Naive thymus-derived CD4-positive, alpha-beta T cell (primary cell): ENCODE measurements at places on chromosomes 2 and 18. TPM values are rescaled to one million over a fixed set of nuclear protein-coding genes. Genes with fewer than 3 reads are reported as not detected.

UGT1A4 gene
- total RNA-seq = not detected in 2 replicates

GRCh38 chr18:45249246-45249661, 366.0 kb upstream of the SLC14A2 start:
- no peak overlapping the region for H3K27ac ChIP-seq
- no peaks in the 10 kb centered on the region for H3K27me3 ChIP-seq
- no peaks in the 10 kb centered on the region for H3K36me3 ChIP-seq
- H3K4me3 ChIP-seq = no peak overlapping the region

CD207 gene
- total RNA-seq = not detected

DNA sequence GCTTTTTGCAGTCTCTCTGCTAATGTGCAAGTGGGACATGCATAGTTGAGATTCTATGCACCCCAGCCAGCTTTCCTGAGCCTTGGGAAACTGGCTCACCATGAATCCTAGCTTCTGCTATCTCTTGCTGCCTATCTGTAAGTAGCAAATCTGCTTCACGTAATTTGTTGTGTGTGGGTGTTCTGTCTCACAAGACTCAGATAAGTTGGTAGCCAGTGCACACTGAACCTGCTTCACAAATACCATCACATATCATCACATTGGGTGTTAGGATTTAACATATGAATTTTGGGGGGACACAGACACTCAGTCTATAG, 13.9 kb upstream of the VRK2 start:
- no peak overlapping the region for H3K27ac ChIP-seq
- H3K4me3 ChIP-seq = no peak overlapping the region
- no peaks in the 10 kb centered on the region for H3K4me1 ChIP-seq
- H3K27me3 ChIP-seq = no peaks in the 10 kb centered on the region

DNA sequence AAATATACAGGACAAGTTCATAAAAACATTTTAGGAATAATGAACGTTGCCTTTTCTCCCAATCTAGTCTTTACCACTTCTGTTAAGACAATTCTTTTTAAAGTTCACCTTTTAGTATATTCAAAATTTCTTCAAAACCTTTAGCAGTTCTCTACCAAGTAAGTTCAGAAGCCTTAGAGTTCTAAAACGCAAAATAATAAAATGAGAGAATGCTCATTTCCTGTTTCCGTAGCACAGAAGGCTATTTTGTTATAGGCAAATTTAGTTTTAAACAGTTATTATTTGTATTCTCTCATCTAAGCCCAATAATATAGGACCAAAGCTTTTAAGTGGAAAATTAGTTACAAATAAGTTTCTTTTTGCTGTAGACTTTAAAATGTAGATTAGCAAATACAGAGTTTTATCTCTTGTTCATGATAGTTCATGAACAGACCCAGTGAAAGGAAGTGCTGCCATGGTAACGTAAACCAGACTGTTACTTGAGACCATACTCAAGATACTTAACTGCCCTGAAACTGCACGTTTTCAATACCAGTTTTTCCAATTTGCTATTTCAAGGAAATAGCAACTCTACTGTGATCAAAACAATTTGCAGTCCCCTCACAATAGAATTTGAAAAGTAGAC, 173.1 kb upstream of the STON1 start:
- H3K27ac ChIP-seq = peak overlapping the region; percentile 72
- H3K27me3 ChIP-seq = no peaks in the 10 kb centered on the region
- peaks cover 5% of the 10 kb centered on the region for H3K36me3 ChIP-seq
- DNase-seq = peak; percentile 68
- peak overlapping the region; percentile 0 for H3K4me3 ChIP-seq

DNA sequence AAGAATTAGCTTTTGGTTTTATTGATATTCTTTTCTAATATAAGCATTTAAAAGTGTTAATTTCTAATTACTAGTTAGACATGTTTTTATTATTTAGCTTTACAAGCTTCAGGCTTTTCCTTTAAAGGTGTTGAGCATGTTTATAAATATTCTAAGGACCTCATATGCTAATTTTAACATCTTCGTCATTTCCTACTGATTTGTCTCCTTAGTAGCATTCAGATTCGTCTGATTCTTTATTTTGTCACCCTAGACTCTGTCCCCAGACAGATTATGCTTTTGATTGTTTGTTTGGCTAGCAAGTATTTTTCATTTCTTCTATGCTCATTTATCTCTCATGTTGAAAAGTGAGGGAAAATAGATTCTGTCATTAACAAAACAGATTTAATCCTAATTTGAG, 51.7 kb downstream of the EIF5B start:
- H3K36me3 ChIP-seq = peaks cover under 1% of the 10 kb centered on the region
- H3K27ac ChIP-seq = no peak overlapping the region
- H3K4me1 ChIP-seq = no peaks in the 10 kb centered on the region
- H3K4me3 ChIP-seq = no peak overlapping the region
- DNase-seq = no peak
- H3K27me3 ChIP-seq = no peaks in the 10 kb centered on the region

RAB27B gene
- total RNA-seq = 6.4 TPM

DNA sequence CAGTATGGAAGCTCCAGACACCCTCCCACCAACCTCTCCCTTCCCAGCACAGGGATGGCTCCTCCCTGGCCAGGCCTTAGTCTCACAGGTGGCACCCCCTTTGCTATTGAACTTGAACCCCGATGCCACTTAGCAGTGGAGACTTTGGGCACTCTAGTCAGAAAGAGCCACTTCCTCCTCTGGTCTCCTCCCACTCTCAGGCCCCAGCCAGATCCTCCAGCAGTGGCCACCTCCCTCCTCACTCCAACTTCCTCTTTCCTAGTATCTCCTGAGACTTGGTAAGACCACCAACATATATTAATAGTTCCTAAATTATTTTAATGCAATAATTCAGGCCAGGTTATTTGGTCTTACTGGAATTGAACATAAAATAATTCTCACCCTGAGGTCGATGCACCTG, 437.2 kb upstream of the ID2 start:
- no peaks in the 10 kb centered on the region for H3K27me3 ChIP-seq
- H3K4me1 ChIP-seq = no peaks in the 10 kb centered on the region
- no peak overlapping the region for H3K4me3 ChIP-seq

GRCh38 chr2:74074487-74074886, 73.2 kb downstream of the BOLA3 start:
- H3K4me3 ChIP-seq = no peak overlapping the region
- H3K27me3 ChIP-seq = no peaks in the 10 kb centered on the region
- no peak overlapping the region for H3K27ac ChIP-seq
- no peak for DNase-seq
- no peaks in the 10 kb centered on the region for H3K4me1 ChIP-seq
- H3K36me3 ChIP-seq = peaks cover 28% of the 10 kb centered on the region

ASPRV1 gene
- total RNA-seq = 2.3 TPM

DNA sequence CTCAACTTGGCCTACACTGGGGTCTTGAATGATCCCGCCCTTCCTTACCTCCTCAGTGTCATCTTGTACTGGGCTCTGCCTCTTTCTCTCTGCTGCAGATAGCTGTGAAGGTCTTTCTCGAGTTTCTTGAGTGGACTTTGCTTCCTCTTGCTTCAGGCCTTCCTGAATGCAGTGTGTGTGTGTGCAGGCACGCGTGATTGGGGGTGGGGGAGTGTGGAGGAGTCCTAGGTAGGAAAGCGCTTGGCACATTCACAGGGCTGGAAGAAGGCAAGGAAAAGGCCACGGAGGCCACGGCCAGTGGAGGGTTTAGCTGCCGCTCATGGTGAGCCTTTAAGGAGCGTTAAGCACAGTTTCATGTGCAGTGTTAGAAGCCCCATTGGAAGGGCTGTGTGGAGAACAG, 5.5 kb downstream of the RALB start:
- H3K27me3 ChIP-seq = no peaks in the 10 kb centered on the region
- no peak for DNase-seq
- no peaks in the 10 kb centered on the region for H3K36me3 ChIP-seq
- H3K4me3 ChIP-seq = no peak overlapping the region
- no peak overlapping the region for H3K27ac ChIP-seq
- H3K4me1 ChIP-seq = peaks cover 8% of the 10 kb centered on the region

DNA sequence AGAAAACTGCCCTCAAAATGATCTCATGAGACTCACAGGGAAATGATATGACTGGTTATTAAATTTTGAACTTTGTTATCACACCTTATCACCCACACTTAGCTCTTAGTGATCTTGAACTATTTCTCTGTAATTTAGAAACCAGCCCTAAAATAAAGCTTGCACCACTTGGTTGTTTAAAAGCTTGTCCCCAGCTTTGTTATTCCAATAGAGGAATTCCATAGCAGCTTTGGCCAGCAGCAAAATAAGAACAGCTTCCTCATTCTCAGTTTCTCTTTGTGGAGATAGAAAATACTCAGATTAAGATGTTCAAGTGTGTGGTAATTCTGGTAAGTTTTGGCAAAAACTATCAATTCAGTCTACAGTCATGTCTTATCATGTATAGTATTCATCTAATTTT, 54.4 kb upstream of the CCDC68 start:
- no peaks in the 10 kb centered on the region for H3K36me3 ChIP-seq
- no peaks in the 10 kb centered on the region for H3K27me3 ChIP-seq
- H3K4me1 ChIP-seq = no peaks in the 10 kb centered on the region
- no peak overlapping the region for H3K4me3 ChIP-seq
- DNase-seq = no peak

PROC gene
- total RNA-seq = not detected

DNA sequence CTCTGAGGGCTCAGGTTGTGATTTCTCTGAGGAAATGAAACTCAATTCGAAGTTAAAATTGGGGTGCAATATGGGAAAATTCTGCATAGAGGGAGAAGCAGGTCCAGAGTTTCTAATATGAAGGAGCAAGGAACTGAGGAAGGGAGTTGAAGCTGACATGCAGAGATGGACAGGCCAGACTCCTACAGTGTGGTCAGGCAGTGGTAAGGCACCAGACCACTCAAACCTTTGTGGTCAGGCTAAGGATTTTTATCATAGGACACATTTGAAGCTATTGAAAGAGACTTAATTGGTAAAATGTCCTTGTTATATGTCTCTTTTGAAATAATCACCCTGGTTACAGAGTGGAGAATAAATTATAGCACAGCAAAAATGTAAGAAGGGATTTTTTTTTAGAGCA, 1074.8 kb upstream of the CDH2 start:
- no peak for DNase-seq
- no peak overlapping the region for H3K27ac ChIP-seq
- no peaks in the 10 kb centered on the region for H3K27me3 ChIP-seq
- H3K4me1 ChIP-seq = no peaks in the 10 kb centered on the region
- H3K36me3 ChIP-seq = no peaks in the 10 kb centered on the region
- H3K4me3 ChIP-seq = no peak overlapping the region

- no peak overlapping the region for H3K4me3 ChIP-seq
- H3K27me3 ChIP-seq = no peaks in the 10 kb centered on the region
- no peaks in the 10 kb centered on the region for H3K4me1 ChIP-seq
These were observed 56.4 kb upstream of the OTOF start for GRCh38 chr2:26534098-26534864.

DOCK10 gene
- total RNA-seq = 275 and 289 TPM in 2 replicates
